ENCODE measurements at places on chromosomes 7 and 10.

DNA sequence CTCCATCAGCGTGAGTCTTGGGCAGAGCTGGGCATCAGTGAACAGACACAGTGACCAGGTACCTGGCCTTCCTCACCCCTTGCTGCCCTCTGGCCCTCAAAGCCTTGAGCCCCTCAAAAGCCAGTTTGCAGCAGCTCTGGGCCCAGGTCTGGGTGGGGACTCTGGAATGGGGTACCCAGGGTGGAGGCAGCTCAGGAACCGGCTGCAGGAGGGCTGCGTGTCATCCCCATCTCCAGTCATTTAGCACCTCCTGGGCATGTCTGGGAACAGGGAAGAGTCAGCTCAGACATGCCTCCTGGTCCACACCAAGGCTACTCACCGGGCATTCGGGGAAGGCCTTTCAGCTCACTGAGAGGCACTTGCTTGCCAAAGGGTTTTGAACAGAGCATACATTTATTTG lies 503.3 kb downstream of the TCERG1L start:
- no peak for DNase-seq

DNA sequence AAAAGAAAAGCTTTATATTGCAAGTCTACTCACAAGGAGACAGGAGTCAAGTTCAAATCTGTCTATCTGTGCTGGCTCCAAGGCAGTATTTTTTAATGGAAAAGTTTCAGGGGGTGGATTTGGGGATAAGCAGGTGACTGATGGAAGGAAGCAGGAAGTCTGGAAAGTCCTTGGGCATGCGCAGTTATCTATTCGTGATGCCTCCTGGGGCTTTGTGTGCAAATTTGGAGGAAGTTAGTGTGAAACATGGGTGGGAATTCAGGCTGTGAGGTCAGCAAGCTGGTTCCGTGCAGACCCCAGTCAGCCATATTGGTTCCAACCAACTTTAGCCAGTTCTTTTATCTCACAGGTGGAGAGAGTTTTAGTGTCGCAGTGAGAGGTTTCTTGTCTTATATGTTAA lies 140.0 kb downstream of the FRMD4A start:
- no peak for DNase-seq

DNA sequence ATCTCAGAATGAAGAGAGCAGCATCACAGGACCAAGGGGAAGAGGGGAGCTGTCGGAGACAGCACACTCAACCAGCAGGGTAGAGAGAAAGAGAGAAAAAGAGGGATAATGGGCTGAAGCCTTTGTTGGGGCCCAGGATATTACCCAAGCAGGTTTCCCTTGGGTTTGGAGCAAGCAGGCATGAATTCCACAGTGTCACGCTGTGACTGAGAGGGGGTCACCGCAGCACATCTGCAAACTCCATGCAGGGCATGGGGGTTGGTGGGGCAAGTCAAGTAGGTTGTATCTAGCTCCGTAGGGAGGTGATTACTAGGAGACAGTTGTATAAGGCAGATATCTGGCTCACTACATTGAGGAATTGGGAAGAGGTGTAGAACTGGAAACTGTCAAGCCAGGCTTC lies 42.2 kb upstream of the SEMA3E start:
- no peak for DNase-seq

DNA sequence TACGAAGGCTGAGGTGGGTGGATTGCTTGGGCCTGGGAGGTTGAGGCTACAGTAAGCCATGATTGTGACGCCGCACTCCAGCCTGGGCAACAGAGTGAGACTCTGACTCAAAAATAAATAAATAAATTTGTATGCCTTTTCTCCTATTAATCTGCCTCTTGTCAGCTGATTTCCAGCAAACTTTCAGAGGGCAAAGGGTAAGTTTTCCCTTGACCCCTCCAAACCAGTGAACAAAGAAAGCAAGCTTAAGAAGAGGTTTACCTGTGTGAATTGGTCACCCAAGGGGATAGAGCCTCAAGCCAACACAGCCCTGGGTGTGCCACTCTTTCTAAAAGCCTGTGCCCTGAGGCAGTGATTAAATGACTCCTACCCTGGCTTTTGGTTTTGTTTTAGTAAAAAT lies 30.8 kb downstream of the GOT1 start:
- no peak for DNase-seq

DNA sequence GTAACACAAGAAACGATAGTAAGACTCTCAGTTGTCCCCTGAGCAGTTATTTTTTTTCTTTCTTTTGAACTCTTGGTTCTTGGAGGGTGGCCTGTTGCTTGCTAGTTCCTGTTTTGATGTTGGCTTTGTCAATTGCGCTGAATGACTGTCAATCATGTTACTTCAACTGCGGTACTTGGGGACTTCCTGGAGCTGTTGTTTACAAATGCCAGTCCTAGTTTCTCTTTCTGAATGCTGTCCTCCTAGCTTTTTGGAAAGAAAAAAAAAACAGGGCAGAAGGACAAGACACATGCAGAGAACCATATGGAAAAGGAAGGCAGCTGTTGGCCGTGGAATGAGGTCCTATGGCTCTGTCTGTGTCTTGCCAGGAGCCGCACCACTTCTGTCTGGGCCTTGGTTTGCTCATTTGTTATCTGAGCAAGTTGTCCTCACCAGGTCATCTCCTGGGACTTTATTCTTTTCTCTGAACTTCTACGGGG lies 7.0 kb upstream of the PDCD4 start:
- DNase-seq = no peak

GRCh38 chr10:45447416-45447815 lies 73.4 kb downstream of the ALOX5 start:
- DNase-seq = no peak

Data from NCI-H1417 treated with DMSO at 0.1 percent for 48 hours (cell line).